ENCODE measurements at places on chromosomes 6 and 20. TPM values are rescaled to one million over a fixed set of nuclear protein-coding genes. Genes with fewer than 3 reads are reported as not detected.
A peak's percentile ranks its signal among the peaks of the same experiment; 100 is the strongest.

The TP53TG5 gene
- total RNA-seq = not detected

The ALDH5A1 gene
- 62.2 TPM for total RNA-seq

GRCh38 chr6:87588756-87589407 is 905 bp downstream of the RARS2 start:
- no peak for DNase-seq

- no peak for DNase-seq
Measured at GRCh38 chr6:39917329-39917728, 16.9 kb downstream of the MOCS1 start.

DNA sequence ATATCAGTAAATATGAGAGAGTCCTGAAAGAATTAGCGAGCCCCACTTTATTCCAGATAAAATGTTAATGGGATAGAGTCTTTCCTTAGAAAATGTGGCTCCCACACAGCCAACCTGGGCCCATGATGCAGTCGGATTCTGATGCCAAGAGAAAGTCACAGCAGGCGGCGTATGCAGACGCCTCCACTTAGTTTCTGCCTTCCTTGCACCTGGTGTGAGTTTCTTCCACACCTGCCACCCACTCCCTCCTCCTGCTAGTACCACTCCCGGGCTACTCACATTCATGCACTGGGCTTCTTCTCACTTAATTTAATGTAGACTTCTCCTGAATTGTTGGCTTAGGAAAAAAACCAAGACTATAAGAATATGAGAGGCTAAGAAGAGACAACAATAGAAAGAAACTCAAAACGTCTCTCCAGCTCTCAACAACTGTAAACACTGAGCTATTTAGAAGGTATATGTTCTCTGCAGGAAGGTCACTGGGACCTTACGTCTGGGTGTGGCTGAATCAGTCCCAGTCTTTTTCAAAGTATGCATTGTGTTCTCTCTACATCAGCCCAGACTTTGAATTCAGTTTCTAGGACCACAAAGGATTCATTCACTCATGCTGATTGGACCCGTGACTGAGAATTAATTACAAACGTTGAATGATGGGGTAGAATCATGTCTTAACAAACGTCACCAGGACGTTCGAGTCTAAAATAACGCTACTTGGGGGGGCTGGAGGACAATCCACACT is 70.4 kb downstream of the GCNT2 start:
- no peak for DNase-seq

GRCh38 chr6:125815080-125815910 is 24.5 kb downstream of the NCOA7 start:
- no peak for DNase-seq

DNA sequence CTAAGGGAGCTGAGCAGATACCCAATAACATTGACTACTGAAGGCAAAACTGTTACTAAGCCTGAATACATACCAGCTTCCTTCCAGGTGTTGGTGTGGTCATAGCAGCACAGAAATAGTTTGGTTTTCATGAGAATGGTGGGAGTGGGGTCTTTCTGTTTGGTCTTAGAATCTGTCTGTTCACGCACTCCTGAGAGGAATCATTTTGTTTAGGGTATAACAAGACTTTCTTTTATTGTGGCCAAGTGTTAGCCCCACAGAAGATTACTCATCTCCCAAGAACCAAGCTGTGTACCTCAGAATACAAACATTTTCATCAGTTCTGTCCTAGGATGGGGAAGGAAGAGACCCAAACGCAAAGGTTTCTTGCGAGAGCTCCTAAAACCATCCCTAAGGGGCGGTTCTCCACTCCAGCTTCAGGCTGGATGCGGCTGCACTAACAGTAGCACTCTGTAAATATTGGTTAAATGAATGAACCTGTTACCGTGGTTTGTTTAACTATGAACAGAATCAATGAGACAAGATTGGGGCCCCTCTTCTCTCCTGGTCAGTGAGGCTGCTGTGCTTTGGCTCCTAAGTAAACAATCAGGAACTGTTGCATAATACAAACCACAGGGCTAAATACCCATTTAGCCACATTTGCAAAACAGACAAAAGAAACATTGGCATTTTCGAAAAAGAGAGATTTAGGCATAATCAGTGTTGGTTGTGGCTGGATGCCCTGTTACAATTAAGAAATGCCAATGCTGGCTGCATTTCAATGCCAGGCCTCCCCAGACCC is 44.9 kb downstream of the SNAP25 start:
- DNase-seq = no peak

DNA sequence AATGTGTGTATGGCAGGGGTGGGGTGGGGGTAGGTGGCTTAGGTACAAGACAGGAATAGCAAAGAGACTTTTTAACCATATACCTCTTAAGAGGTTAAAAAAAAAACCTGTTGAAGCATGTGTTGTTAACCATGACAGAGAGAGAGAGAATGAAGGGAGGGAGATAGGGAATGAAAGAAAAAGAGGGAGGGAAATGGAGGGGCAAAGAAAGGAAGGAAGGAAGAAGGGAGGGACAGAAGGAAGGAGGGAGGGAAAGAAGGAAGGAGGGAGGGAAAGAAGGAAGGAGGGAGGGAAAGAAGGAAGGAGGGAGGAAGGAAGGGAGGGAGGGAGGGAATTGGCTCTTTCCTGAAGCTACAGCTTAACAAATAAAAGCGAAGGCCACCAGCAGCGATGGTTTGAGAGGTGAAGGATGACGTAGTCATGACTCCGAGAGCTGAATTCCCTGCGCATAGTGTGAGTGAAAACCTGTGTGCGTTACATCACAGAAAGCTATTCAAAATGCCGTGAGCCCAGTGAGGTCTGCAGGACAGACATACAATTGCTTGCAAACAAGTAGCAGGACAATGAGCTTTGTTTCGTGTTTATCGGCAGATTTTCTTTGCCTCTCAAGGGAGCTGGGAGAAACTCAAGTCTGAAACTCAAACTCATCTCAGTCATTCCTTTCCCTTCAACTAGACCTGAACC is 88.6 kb upstream of the NEDD9 start:
- no peak for DNase-seq

DNA sequence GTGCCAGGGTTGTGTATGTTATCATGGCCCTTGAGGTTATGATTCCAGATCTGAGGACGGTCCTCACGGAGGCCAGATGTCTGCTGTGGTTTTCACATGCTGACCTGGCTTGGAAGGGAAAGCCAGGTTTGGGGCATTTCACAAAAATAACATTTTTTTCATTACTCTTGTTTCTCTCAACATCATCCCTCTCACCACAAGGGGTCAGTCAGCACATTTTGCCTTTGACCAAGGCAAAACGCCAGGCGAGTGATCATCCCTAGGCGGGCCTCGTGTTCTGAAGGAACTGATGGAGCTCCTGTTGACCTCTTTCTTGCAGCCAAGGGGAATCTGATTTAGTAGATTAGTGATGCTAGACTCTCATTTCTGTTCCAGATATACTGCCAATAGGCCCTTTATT is 133.5 kb downstream of the TBC1D7 start:
- peak; percentile 58 for DNase-seq

DNA sequence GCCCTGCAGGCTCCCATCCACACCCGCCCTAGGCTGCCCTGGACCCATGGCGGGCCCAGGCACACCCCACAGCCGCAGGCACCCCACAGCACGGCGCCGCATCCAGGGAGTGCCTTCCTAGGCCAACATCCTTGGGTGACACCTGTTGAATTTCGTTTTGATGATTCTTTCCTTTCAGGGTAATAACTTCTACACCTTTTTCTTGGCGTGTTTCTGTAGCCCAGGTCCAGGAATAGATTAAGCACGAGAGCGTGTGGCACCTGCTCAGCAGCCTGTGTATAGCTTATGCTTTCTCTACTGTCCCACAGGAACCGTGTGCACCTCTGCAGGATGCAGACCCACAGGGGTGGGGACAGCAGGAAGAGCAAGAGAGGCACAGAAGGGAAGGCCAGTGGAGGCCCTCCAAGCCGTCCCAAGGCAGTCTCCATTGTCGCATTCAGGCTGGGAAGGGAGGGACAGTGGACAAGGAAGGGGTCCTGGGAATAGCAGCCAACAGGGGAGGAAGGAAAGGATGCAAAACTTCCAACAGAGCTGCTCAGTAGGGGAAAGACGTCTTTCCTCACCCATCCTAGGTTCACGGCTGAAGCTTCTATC is 118.1 kb upstream of the AFDN start:
- DNase-seq = peak; percentile 34

DNA sequence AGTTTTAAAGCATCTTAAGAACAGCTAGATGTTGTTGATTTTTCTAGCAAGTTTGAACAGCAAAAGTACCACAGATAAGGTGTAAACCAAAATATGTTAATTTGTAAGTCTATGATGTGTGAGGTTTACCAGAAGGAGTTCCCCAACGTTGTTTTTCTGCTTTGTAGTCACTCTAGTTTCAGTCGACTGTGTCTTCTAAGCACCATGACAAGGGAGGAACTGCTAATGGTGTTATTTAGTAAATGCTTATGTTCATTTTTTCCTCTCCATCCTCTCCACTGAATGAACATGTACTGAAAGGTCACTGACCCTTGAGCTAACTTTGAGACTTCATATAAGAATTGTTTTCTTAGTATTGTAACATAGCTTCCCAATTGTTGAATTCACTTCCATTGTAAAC is 3.0 kb downstream of the ENPP3 start:
- no peak for DNase-seq

DNA sequence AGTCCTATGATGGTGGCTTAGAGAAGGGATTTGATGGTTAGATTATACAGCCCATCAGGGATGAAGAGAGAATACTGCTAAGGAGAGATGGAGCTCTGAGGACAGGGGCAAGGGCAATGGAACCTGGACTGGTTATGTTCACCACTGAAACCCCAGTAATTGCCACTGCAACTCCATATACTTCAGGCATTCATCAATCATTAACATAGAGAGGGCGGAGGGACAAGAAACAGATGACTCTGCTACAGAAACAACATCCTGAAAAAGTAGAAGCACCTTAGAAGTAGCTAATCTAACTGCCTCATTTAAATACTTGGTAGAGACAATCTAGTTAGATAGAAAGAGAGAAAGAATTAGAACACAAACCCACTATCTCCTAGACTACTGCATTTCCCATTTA is 89.8 kb downstream of the MDN1 start:
- no peak for DNase-seq

Data from left lobe of liver (tissue), 2 donors.